ENCODE measurements at places on chromosomes 12 and 14.

- no peak for DNase-seq
Measured at GRCh38 chr12:3242199-3242863, 165.2 kb downstream of the TSPAN9 start.

DNA sequence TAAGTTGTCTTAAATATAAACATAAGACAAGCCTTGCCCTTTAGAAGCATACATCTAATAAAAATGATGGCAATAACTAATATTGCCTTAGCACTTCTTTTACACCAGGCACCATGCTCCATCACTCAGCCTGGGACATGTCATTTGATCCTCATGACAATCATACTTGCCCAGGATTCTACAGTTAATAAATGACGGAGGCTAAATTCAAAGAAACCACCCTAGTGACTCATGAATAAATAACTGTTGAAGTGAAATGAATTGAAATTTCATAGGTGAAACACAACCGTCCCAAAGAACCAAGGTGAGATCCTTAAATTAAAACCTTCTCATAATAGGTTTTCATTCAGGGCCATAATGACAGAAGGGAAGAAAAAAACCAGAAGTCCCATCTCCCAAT, 89.5 kb downstream of the GRIN2B start:
- no peak for DNase-seq

DNA sequence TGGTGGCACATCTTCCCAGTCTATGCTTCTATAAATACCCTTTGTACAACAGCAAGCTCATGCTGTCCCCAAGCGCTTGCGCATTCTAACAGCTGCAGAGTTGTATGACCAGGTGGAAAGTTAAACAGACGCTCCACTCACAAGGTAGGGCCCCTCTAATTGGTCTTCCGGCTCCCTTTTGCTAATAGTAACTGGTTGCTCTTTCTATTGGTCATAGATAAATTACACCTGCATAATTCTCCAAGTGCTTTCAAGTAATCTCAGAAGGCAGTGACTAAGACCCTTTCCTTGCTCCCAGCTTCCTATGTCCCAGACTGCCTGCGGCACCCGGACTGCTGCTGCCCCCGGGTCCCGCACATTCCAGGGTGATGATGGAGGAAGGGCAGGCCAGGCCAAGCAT, 6.1 kb upstream of the TSPAN9 start:
- DNase-seq: no peak

GRCh38 chr14:72318648-72319047, 386.4 kb downstream of the RGS6 start:
- no peak for DNase-seq

DNA sequence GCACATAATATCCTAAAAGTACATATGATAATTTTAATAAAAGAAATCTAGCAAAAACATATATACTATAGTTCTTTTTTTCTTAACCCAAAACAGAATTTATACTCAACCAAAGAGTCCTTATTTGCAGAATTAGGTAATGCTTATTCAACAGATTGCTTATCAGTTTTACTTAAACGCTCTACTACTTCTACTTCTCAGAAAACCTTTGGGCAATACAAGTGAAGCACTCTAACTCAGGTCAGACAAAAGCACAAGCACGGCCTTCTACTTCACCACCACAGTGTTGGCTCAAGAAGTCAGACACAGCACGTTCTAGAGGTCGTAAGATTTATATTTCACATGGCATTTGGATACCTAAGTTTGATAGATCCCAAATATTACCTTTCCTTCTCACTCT, 29.2 kb downstream of the DICER1 start:
- DNase-seq: no peak

GRCh38 chr12:116166306-116166705, 111.2 kb downstream of the MED13L start:
- no peak for DNase-seq

- DNase-seq: no peak
Measured at GRCh38 chr14:53144244-53144643, 8.9 kb downstream of the DDHD1 start.

- peak; percentile 24 for DNase-seq
Measured at GRCh38 chr14:29465095-29465494, 462.6 kb downstream of the PRKD1 start.

DNA sequence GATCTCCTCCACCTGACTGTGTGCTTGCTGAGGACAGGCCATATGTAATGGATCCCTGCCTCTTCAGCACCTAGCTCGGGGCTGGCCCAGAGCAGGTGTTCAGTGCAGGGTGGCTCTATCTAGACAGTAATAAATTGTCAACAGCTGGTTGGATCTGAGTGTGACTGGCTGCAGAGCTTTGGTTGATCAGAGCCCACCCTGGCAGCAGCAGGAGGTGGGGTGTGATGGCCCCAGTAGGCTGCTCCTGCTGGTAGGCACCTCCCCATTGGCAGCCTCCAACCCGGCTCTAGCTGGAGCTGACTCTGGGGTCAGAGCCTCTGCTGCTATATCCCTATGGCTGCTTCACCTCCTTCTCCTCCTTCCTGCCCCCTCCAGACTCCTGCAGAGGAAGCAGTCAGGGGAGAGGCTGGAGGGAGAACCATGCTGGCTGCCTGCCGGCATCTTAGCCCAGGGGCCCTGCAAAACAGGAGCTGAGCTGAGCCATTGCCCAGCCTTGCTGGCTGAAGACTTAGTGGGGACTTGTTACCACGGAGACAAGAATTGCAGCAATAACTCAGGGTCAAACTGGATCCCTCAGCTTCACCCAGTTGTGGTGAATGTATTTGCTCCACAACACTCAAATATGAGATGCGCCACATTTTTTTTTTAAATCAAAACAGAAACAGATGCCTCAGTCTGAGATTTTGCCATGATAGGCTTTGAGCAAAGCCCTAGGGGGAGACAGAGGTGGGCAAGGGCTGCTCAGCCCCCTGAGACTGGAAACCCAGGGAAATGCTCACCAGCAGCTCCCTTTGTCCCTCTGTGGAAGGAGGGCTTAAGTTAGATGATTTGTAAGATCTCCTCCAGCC, 22.2 kb downstream of the TMEM63C start:
- DNase-seq: peak; percentile 6

- no peak for DNase-seq
Measured at GRCh38 chr14:77222546-77223225, 41.1 kb downstream of the TMEM63C start.

DNA sequence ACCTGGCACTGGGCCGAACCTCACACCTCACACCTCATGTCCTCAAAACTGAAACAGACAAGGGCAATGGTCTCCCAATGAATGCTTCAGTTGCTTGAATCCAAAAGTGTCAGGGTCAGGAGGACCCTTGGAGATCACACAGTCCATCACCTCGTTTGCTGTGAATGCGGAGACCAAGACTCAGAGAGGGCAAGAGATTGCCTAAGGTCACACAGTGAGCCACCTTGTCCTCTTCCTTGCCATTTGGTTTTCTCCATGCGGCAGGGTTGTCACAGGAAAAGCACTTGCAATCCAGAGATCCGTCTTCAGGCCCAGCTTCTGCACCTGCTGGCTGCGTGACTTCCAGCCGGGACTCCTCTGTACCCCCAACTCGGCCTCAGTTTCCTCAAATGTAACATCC, 28.0 kb downstream of the MVK start:
- DNase-seq: no peak

- DNase-seq: no peak
Measured at GRCh38 chr12:105499205-105499604, 168.7 kb downstream of the C12orf75 start.

- no peak for DNase-seq
Measured at GRCh38 chr14:34425095-34425851, 36.8 kb downstream of the SPTSSA start.

DNA sequence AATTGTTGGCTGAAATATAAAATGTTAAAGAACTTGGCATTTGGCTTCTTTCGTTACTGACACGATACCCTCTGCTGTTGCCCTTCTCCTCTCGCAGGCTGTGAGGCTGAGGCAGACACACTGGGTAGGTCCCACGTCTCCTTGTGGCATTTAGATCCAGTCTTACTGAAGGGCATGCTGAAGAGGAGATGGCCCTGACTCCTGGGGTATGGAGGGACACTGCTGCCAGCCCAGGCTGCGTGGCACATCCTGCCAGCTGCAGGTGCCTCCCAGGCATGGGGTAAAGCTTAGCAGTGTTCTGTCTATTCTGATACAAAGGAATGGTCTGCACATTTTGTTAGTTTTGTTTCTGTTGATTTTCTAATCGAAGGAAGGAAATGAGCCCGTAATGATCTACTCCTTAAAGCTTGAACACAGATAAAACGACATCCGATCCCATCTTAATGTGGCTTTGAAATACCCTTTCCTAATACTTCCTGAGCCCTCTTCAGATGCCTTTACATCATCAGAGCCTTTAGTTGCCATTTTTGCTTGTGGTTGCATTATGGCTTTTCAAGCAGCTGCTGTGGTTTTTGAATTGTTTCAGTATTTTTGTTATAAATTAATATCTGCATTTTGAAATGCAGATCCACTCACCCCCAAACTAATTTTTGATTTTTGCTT, 61.1 kb downstream of the WDR20 start:
- no peak for DNase-seq

GRCh38 chr14:59067127-59067894, 121.2 kb upstream of the DAAM1 start:
- DNase-seq: no peak

GRCh38 chr12:52837413-52837741, 3.3 kb upstream of the KRT79 start:
- DNase-seq: peak; percentile 89

GRCh38 chr12:13367973-13368372, 171.4 kb downstream of the EMP1 start:
- no peak for DNase-seq

DNA sequence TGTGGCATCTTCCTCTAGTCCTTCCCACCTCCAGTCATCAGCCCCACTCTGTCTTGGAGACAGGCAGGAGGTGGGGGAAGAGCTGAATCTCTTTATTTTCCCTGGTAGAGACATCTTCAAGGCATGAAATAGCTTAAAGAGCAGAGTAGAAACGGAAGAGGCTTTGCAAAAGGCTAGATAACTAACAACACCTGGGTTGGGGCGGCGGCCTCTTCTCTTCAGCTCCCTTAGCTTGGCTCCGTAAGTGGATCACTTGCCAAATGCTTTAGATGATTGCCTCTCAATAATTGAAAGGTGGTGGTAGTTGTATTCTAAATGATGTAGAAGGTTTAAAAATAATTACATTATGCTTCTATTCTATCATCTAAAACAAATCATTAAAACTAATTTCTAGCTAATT, 36.1 kb downstream of the SSPN start:
- no peak for DNase-seq

- DNase-seq: no peak
Measured at GRCh38 chr12:50297027-50297426, 13.7 kb upstream of the LIMA1 start.

- DNase-seq: peak; percentile 72
Measured at GRCh38 chr12:12224240-12224940, 42.5 kb downstream of the LRP6 start.

DNA sequence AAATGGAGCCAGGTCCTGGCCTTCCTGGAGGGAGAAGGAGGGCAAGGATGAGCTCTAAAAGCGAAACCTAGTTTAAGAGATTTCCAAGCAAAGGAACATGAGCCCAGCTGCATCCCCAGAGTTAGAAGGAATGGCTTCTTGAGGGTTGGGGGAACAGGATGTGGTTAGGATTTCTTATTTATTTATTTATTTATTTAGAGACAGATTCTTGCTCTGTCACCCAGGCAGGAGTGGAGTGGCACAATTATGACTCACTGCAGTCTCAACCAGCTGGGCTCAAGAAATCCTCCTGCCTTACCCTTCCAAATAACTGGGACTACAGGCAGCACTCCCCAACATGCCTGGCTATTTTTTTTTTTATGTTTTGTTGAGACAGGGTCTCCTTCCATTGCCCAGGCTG, 25.3 kb upstream of the TMEM106C start:
- DNase-seq: peak; percentile 26

DNA sequence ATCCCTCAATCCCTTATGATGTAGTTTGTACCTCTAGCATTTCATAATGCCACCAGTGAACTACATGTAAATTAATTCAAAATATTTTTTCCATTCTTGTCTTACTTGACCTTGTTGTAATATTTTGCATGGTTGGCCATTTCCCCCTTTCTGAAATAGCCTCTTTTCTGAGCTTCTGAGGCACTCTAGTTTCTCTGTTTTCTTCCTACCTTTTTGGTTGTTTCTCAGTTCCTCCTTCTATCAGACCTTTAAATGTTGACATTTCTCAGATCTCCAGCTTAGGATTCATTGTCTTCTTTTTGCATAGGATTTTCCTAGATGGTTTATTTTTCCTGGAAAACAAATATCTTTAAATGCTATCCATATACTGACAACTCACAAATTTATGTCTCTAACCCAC, 9.8 kb upstream of the RMST start:
- no peak for DNase-seq

DNA sequence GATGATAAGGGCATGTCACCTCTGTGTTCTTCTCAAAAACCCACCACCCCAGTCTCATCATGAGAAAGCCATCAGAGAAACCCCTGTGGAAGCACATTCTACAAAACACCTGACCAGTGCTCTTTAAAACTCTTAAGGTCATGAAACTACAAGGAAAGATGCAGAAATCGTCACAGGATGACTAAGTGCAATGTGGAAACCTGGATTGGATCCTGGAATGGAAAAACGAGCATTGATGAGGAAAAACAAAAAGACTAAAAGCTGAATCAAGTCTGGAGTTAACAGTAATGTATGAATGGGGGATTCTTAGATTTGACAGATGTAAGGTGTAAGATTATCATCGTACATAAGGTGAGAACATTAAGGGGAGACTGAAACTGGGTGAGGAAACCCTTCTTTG, 211.0 kb downstream of the TBX5 start:
- DNase-seq: no peak

DNA sequence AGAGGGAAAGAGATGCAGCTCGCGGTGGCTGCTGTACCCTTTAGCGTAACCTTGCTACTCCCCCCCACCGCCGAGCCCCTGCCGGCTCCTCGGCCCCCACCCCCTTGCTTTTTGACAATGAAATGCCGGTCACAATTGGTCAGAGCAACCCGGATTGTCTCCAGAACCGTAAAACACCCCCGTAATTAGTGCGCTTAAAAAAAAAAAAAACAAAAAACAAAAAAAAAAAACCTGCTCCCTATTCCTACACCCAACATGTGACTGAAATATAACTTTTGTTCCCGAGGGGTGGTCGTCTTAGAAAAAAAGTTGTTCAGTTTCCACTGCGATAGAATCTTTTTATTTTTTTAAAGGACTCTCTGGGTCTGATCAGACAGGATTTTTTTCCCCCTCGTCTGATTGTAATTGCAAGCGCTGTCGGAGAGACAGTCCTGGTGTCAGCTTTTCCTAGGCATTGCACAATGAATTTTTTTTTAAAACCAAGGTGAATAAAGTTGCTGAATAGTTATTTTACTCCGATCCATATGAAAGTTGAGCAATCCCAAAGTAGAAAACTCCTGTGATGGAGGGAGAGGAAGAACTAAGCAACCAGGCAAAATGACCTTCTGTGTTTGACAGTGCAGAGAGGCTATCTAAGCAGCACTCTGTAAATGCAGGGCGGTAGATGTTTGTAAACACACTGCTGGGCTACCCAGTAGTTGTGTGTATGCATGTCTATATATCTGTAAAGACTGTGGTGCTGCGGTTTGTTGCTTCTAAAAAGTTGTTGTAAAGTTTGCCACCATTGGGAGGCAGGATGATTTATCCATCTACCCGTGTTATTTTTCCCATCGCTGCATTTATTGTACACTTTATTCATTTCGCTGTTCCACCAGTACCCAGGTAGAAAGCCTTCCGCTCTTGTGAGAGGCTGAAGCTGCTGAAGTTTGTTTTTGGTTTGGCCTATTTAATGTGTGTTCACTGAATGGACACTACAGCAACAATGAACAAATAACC, 1.1 kb downstream of the ETV6 start:
- peak; percentile 60 for DNase-seq

All from choroid plexus epithelial cell (primary cell).